ENCODE measurements at places on chromosomes 11 and 22.

GRCh38 chr22:47135338-47135737 is 372.9 kb downstream of the TBC1D22A start:
- no peak for DNase-seq

- DNase-seq: no peak
These were observed 7.8 kb upstream of the L3MBTL2 start for GRCh38 chr22:41197038-41197972.

DNA sequence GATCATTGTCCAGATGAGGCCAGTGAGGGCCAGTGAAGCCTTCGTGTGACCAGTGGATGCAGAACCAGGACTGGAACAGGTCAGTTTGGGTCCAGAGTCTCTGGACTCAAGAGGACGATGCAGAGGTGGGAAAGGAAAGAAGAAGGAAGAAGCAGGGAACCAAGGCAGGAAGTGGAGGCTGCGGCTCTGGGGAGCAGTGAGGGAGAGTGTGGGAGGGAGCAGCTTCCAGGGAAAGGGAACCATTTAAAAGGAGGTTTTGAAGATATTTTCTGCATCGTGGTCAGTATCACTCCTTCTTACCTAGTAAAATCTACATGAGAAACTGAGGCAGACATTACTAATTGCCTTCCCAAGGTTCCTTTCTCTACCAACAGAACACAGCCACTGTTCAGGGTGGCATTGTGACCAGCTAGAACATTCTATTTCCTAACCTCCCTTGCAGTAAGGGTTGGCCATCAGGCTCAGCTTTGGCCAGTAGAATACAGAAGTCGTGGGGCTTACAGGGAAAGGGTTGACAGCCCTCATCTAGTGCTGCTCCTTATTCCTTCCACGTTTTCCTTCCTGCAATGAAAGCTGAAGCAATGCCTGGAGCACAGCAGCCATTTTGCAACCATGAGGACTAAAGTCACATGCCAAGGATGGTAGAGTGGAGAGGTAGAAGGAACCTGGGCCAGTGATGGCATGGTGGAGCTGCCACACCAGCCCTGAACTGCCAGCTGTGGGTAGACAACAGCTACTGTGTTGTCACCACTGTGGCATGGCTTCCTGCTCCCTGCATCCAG is 29.1 kb upstream of the LINC01488 start:
- no peak for DNase-seq

DNA sequence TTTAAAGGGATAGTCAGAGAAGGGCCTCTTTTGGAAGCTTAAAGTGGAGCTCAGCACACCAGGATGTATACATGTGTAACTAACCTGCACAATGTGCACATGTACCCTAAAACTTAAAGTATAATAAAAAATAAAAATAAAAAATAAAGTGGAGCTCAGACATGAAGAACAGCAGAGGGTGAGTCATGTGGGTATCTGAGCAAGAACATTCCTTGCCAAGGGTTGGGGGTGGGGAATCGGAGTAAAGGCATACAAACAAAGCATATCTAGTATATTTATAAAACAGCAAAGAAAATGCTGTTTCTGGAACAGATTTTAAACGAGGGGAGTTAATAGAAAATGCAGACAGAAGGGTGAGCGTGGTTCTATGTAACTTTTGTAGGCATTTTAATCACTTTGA is 562.6 kb upstream of the ANO3 start:
- DNase-seq: no peak

DNA sequence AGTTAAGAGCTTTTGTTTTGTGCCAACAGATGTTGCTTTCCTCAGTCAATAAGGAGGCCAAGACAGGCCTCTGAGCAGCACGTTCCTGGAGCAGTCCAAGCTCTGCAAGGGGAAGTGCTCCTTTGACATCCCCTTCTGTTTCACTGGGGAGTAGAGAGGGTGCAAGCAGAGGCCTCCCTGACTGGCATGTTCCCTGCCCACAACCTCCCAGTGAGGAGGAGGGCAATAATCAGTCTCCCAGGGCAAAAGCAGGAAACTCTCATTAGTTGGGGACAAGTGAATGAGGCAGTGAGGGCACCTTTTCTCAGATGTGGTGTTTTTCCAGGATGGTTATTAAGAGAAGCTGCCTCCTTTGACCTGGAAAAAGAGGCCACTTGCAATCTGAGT is 79.5 kb upstream of the ZBED5 start:
- DNase-seq: no peak

GRCh38 chr11:94563176-94563847 is 3.9 kb upstream of the PIWIL4 start:
- no peak for DNase-seq

GRCh38 chr11:106159836-106160235 is 82.4 kb downstream of the AASDHPPT start:
- DNase-seq: no peak

Measured in LNCaP clone FGC (cell line).